Activated naive CD4-positive, alpha-beta T cell (primary cell): ENCODE measurements at places on chromosomes 5 and 9.

- peak; percentile 30 for DNase-seq
Observed at GRCh38 chr9:128094166-128094949, 26.3 kb downstream of the SLC25A25 start.

DNA sequence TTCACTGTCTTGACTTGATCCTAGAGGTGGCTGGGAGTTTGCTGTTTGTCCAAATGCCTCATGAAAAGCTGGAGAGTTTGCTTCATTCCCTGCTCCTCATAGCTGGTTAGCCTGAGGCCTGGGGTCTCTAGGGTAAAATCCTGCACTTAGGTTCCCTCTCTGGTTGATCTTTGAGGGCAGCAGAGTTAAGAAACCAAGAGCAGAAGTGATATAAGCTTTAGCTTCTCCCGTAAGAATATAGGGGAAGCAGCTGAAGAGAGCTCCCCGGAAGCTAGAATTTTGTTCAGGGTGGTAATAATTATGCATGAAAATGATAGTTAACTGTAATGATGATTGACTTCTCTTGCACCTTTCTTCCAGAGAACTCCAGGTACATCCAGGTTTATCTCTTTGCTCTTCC is 1.4 kb downstream of the FAM53C start:
- no peak for DNase-seq

- DNase-seq, result no peak
Observed at GRCh38 chr5:8060953-8061429, 192.0 kb downstream of the MTRR start.

GRCh38 chr5:159412284-159413046 is 82.2 kb upstream of the IL12B start:
- peak; percentile 32 for DNase-seq

GRCh38 chr9:99345942-99346341 is 123.9 kb downstream of the SEC61B start:
- no peak for DNase-seq

- DNase-seq, result no peak
Observed at GRCh38 chr9:5482194-5482593, 28.1 kb upstream of the PDCD1LG2 start.

GRCh38 chr9:87678650-87679355 is 47.1 kb upstream of the CTSL start:
- no peak for DNase-seq

DNA sequence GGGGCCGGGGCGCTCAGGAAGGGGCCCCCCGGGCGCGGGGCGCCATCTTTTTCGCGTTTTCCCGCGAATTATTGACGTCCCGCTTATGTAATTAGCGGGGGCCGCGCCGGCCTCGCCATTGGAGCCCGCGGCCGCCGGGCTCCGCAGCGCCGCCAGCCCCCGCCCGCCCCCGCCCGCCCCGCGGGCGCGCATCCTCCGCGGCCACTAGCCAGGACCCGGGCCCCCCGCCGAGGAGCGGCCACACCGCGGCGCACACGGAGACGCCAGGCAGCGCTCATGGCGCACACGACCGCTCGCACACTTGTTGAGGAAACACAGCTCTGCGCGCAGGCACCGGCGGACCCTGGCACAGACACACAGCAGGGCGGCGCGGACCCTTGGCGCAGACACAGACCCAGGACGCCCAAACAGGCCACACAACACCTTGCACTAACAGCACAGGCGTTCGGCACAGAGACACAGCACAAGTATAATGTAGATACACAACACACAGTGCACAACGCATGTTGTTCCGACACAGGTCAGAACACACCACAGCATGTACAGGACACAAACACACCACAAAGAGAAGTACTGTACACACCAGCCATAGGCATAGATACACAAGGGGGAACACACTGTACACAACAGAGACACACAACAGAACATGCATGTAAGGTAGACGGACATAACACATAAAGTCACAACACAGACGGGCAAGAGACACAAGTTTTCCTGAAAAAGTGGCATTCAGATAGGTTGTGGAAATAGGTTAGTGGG is 467 bp upstream of the PHF19 start:
- peak; percentile 43 for DNase-seq
